ENCODE measurements at places on chromosomes 4 and X. TPM values are rescaled to one million over a fixed set of nuclear protein-coding genes. Genes with fewer than 3 reads are reported as not detected.

DNA sequence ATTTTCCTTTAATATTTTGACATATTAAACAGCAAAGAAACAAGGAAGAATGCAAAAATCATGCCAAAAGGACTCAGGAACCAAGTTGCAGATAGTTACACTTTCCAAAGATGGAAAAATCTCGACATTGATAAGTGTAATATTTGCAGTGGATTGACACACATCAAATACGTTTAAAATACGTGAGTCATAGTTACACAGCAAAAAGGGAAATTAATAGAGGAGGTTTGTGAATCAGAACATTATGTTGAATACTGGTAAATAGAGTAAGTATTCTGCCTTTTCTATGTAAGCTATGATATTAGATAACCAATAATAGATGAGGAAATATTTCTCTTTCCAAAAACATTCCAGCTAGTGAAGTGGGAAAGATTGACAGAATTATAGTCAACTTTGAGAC is 1761.3 kb upstream of the IGFBP7 start:
- no peak for DNase-seq

DNA sequence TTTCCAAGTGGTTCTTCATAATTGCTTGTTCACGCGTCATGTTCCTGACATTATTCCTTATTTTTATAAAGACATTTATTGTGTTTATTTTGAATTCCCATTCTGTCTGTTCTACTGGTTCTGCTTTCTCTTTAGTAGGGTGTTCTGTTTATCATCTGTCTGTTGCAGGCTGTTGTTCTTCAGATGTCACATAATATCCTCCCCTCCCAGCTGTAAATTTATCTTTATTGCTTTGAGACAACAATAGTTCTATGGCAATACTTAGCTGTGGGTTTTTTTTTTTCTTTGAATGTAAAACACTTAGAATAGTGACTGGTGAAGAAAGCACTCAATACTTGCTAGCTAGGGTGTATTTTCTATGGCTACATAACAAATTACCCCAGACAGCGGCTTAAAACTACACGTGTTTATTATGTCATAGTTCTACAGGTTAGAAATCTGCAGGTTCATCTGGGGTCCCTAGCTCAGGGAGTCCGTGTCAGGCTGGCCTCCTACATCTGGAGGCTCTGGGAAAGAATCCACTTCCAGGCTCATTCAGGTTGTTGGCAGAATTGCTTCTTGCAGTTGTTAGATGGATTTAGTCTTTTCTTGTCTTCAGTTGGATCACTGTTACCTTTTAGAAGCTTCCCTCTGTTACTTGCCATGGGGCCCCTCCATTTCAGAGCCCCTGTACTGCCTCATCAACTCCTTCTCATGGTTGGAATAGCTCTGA is 63.4 kb upstream of the ENPEP start:
- DNase-seq, result no peak

DNA sequence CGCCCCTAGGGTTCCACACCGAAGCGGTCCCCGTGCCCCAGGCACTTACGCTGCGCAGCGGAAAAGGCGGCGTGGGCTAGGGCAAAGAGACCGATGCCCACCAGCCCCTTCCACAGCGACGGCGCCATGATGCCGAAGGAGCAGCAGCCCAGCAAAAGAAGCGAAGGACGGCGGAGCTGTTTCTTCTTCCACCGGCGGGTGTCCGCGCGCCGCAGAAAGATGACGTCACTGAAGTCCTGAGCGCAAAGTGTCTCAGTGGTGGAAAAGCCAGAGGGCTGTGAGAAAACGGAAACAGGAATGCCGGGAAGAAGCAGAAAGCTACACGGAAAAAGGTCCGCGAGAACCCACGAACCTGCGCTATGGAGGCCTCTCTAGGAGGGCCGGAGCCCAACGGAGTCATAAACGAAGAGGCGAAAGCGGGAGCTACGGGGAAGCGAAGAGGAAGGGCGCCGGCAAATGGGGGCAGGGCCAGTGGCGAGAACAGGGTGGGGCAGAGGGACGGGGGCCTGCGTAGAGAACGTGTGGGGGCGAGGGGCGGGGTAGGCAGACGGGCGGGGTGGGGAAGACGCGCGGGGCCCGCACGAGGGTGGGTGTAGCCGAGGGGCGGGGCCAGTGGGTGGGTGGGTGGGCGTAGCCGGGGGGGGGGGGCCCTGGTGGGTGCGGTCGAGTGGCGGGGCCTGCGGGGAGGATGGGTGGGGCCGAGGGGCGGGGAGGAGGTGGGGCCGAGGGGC is at the start of gene MMGT1:
TSS of gene MMGT1 (minus strand) at position 441 of the 731 bp plus-strand sequence. CDS start at position 128, 313 bp downstream.
- DNase-seq, result peak; percentile 80

- DNase-seq, result no peak
Measured at GRCh38 chr4:31929676-31930345, 1209.6 kb downstream of the PCDH7 start.

DNA sequence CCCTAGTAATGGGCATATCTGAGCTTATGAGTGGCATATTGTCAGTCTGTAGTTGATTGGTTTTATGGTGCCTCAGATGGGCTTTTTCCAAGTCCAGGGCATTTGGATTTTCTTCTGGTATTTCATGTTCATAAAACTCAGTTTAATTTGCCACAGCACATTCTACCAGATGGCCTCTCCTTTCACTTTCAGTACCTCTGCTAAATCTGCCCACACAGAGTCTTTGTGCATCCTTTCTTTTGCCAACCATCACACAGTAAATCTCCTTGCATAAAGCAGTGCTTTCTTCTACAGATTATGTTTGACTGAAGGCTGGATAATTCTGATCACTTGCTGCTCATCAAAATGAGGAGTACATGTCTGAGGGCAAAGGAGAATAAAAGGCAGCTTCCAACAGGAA is 98.2 kb downstream of the HS6ST2 start:
- DNase-seq, result no peak

GRCh38 chrX:65634732-65635131 is 32.7 kb upstream of the MSN start:
- no peak for DNase-seq

DNA sequence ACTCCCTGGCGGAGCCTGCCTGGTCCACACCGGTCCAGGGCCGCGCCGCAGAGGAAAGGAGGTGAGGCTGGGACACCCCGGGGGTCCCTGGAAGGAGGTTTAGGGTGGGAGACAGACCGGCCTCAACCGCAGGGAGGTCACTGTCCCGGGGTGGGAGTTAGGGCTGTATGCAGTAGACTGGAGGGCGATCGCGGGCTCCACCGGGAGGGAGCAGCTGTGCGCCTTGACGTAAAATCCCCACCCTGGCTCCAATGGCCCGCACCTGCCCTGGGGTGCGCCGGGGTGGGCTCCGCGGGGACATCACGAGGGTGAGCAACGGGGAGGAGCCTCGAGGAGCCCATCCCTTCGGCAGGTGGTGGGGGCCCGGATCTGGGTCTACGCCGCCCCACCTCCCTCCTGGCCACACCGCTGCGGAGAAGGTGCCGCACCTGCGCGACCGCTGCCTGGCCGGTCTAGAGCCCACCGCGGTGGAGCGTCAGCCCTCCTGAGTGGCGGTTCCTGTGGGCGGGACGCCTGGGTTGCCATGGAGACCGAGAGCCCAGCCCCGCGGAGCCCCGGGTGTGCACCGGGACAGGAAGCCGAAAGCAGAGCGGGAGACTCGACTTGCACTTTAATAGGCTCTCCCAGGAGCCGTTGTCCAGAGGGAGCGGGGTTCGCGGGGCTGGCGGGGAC is 105.1 kb downstream of the ADRA2C start:
- DNase-seq, result no peak

GRCh38 chr4:113256946-113257345 is 207.5 kb downstream of the ANK2 start:
- DNase-seq, result no peak

DNA sequence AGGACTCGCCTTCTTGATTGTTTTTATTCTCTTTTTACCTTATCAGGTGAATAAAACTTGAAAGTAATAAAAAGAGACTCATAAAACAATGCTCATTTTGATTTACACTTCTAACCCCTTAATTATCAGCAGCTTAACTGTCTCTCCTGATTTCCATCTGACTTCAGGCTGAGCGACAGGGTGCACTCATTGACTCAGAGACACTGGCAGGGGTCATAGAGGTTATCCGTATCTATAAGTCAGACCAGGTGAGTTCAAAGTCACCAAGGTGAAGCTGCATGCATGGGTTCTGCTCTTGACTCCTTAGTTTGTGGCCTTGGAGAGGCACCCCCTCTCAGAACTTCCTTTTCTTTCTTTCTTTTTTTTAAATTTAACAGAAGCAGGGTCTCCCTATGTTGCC is 116.4 kb upstream of the SLC34A2 start:
- DNase-seq, result no peak

GRCh38 chr4:98027827-98028226 is 115.4 kb downstream of the STPG2 start:
- no peak for DNase-seq

GRCh38 chr4:168163106-168163505 is 70.8 kb downstream of the ANXA10 start:
- DNase-seq, result no peak

DNA sequence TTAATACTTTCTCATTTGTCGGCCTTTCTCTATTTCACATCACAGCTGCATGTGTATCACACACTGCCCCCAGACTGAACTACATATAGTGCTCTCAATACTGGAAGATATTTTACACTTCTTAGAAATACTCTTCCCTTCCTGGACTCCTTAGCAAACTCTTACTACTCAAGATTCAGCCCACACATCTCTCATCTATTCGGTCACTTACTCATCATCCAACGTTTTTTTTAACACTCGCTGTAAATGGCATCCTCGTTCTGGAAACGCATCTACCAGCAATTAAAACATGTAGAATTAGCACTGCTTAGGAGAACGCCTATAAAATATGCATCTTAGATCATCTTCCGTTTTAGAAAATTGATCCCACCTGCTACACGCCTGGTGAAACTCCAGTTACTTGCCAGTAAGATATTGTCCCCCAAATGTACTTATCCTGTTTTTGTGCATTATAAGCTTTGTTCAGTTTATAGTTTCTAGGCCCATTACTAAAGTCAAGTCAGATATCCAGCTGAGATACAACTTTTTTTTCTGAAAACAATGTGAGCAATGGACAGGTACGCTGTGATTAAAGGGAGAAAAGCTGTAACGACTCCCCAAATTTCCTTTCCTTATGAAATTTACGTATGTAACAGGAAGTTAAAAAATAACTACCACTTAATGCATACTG is 1.0 kb downstream of the LRP2BP start:
- no peak for DNase-seq

The AMBN gene
- not detected for polyA plus RNA-seq

The CXCL11 gene
- not detected for polyA plus RNA-seq

The BEX1 gene
- 2.6 TPM for polyA plus RNA-seq

The GABRB1 gene
- polyA plus RNA-seq, result 0.51 TPM

Measured in heart right ventricle (tissue), 16 donors.